ENCODE measurements at places on chromosomes 2 and 18.

GRCh38 chr2:153474407-153474806 lies 4.2 kb downstream of the RPRM start:
- no peak for DNase-seq

DNA sequence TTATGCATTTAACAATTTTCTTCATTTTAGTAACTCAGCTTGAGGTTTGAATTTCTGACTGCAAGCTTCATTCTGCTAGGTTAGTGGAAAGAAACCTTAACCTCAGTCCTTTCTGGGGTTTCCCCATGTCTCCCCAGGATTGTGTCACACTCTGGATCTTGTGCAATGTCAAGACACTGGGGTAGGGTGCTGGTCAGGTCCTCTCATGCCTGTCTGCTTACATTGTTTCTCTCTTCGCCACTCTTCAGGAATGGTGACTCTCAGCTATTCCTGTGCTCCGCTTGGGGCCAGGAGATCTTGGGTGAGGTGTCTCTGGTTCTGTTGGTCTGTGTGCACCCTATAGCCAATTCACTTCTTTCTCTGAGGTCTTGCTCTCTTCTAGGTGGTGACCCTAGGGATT lies 23.9 kb downstream of the CTLA4 start:
- no peak for DNase-seq

GRCh38 chr2:11342551-11343367 lies 1.7 kb downstream of the ROCK2 start:
- DNase-seq = no peak

GRCh38 chr2:96106991-96107707 lies 9.2 kb downstream of the ADRA2B start:
- DNase-seq = no peak

DNA sequence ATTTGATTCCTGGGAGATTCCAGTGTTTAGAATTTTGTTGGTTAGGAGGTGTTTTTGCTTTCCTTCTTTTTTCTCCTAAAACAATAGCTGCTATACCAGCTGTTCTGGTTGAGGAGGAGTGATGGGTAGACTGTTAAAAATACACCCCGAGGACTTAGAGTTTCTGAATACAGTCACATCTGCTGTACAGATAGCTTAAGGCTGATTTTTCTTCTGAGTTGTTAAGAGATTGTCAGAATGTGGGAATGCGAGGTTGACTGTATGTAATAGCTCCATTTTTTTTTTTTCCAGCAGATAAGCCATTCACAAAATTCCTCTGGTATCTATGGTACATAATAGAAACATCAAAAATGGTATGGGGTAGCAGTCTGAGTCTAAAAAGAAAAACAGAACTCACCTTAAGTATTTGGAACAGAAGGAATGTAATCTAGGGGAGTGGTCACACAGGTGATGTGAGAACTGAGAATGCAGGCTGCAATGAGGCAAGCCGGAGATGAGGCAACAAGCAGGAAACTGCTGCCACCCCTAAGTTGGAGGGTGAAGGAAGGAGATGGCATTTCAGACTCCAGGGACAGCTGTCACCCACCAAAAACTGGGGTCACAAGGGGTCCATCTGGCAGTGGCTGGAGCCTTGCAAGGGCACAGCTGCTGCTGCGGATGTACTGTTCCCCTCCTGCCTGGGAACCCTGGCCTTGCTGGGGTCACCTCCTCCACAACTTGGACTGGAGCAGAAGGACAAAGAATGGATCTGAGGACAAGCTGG lies 2.4 kb downstream of the DGKD start:
- no peak for DNase-seq

GRCh38 chr2:235218486-235218907 lies 266.7 kb downstream of the SH3BP4 start:
- DNase-seq = no peak

- no peak for DNase-seq
Measured at GRCh38 chr2:40268566-40268965, 183.3 kb downstream of the SLC8A1 start.

GRCh38 chr2:143347271-143347695 lies 218.1 kb downstream of the ARHGAP15 start:
- DNase-seq = no peak

- DNase-seq = no peak
Measured at GRCh38 chr2:223759569-223760430, 77.6 kb downstream of the AP1S3 start.

GRCh38 chr2:75068546-75068945 lies 110.1 kb downstream of the POLE4 start:
- DNase-seq = no peak

- no peak for DNase-seq
Measured at GRCh38 chr2:120659275-120659977, 76.2 kb upstream of the GLI2 start.

DNA sequence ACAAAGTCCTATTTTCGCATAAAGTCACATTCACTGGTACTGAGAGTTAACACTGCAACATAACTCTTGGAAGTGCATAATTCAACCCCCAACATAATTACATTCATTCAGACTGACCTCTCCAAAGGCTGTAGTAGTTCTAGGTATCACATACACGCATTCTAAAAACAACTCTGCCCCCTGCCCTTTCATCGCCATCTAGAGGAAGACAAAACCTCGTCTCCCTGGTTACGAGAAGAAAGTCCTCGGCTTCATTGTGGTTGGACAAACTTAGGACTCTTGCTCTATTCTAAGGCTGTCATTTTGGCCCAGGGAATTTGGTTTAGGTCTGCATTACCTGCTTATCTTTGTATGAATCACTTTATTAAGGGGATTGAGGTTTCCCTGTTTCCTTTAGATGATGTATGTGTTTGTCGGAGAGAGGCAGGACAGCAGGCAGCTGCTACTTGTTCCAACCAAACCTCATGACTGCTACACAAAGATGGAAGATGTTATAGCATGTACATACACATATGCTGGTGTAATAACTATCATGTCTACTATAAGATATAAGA lies 215.4 kb upstream of the NRXN1 start:
- no peak for DNase-seq

GRCh38 chr2:199303728-199304177 lies 154.0 kb downstream of the SATB2 start:
- DNase-seq = no peak

- DNase-seq = no peak
Measured at GRCh38 chr18:44941516-44941915, 260.8 kb downstream of the SETBP1 start.

GRCh38 chr2:1265454-1265853 lies 147.8 kb upstream of the TPO start:
- no peak for DNase-seq

GRCh38 chr2:105834931-105835330 lies 90.2 kb downstream of the NCK2 start:
- no peak for DNase-seq

- no peak for DNase-seq
Measured at GRCh38 chr2:197054437-197054836, 127.9 kb upstream of the PGAP1 start.

GRCh38 chr2:62415518-62415917 lies 90.5 kb downstream of the TMEM17 start:
- no peak for DNase-seq

- DNase-seq = no peak
Measured at GRCh38 chr18:56321470-56321869, 316.9 kb downstream of the TXNL1 start.

- DNase-seq = no peak
Measured at GRCh38 chr2:113894156-113894743, 4.4 kb downstream of the ACTR3 start.

DNA sequence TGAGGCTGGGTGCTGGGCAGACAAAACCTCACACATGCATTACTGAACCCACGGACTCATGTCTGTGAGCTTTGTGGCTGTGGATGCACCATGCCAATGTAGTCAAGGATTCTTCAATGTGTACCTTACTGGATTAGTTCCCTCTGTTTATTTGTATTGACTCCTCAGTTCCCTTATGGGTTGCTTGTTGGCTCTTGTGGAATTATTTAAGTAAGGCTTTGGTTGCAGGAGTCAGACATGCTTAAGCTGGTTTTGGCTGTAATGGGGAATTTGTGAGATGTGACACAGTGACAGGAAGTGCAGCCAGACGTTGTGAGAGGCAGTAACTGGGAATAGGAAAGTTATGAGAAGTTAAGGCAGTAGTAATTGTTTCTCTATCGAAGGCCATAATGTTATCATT lies 13.6 kb upstream of the IL1RN start:
- no peak for DNase-seq

- no peak for DNase-seq
Measured at GRCh38 chr2:45728458-45728942, 77.0 kb downstream of the PRKCE start.

- no peak for DNase-seq
Measured at GRCh38 chr2:152097290-152097800, 1.5 kb downstream of the CACNB4 start.

GRCh38 chr2:172114579-172114978 lies 11.9 kb upstream of the DLX2 start:
- DNase-seq = no peak

DNA sequence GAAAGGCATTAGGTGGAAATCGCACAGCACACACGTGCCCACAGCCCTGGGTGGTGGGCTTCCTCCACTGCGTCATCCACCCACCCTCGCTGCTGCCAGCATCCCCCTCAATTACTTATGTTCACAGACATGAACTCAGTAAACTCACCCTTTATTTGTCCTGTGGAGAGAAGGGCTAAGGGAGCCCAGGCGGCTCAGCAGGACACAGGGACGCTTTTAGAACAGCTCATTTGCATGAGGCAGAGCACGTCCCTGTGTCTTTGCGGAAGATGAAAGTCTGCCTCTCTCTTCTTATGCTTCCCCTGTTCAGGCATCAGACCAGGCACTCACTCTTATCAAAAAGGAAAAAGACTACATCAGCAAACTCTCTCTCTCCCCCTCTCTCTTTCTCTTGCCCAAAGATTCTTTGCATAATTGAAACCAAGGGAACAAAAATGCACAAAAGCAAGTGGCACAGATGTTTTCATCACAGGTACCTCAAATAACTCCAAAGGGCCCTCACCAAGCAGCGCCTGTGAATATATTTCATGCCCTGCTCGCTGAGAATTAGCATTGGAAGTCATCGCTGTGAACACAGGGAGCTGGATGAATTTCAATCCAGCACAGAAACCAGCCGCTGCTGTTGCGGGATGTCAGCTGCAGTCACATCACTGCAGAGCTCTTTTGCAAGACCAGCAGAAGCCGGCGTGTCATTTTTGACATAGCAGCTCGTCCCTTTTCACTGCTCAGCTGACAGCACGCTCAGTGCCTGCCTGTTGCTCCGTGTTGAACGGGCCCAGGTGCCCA lies 376.3 kb upstream of the MYT1L start:
- no peak for DNase-seq

DNA sequence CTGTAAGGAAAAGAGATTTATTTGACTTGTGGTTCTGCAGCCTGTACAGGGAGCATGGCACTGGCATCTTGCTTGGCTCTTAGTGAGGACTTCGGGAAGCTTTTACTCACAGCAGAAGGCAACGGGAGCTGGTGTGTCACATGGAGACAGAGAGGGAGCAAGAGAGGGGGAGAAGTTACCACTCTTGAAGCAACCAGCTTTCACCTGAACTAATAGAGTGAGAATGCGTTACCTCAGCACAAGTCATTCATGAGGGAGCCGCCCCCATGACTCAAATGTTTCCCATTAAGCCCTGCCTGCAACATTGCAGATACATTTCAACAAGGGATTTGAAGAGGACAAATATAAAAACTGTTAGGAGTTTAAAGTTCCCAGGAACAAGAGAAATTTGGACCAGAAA lies 190.0 kb downstream of the CYRIA start:
- DNase-seq = no peak

- no peak for DNase-seq
Measured at GRCh38 chr2:188588235-188588634, 296.6 kb downstream of the GULP1 start.

- no peak for DNase-seq
Measured at GRCh38 chr18:32257084-32257785, 67.4 kb downstream of the MEP1B start.

DNA sequence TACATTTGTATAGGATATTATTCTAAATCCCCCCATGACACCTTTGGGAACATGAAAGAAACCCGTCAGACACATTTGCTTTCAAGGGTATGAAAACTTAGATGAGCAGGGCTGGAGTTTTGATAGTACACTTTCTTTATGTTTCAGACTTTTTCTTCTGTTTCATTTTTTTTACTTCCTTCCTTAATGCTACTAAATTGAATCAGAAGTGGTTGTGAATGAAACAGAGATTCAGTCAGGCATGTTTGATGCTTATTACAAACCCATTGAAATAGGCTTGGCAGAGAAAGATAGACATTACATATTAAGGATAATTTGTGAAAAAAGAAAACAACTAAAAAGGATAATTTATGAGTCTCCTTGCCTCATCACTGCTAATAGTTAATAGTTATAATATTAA lies 26.8 kb downstream of the SLC30A6 start:
- no peak for DNase-seq

GRCh38 chr18:73646772-73647171 lies 500.9 kb downstream of the FBXO15 start:
- DNase-seq = no peak

GRCh38 chr2:127415593-127416505 lies 2.4 kb upstream of the PROC start:
- DNase-seq = peak; percentile 54

GRCh38 chr2:171260471-171261424 lies 100.1 kb upstream of the TLK1 start:
- no peak for DNase-seq

DNA sequence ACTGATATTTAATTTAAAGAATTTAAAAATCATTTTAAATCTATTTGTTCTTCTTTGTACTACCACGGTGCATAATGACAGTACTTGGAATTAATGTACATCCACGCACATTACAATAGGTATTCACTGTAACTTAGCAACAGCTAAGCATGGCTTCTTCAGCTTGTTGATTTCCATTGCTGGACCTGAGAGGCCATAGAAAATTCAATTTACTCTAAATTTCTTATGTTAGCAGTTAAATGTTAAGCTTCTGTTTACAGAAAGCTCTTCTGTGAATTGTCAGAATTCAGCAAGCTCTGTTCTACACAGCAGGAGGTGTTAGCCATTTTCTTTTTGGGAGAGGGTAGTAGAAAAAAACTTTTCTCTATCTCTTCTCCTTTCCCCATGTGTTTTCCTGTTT lies 1149.3 kb upstream of the CDH2 start:
- no peak for DNase-seq

GRCh38 chr18:70289351-70290312 lies 787 bp downstream of the SOCS6 start:
- DNase-seq = no peak

GRCh38 chr2:60234274-60234986 lies 319.0 kb downstream of the BCL11A start:
- no peak for DNase-seq

GRCh38 chr2:233358335-233358734 lies 4.0 kb downstream of the DGKD start:
- DNase-seq = no peak

- DNase-seq = no peak
Measured at GRCh38 chr2:148876595-148877402, 1.8 kb downstream of the KIF5C start.

- DNase-seq = no peak
Measured at GRCh38 chr2:189601043-189601442, 20.5 kb upstream of the SLC40A1 start.

DNA sequence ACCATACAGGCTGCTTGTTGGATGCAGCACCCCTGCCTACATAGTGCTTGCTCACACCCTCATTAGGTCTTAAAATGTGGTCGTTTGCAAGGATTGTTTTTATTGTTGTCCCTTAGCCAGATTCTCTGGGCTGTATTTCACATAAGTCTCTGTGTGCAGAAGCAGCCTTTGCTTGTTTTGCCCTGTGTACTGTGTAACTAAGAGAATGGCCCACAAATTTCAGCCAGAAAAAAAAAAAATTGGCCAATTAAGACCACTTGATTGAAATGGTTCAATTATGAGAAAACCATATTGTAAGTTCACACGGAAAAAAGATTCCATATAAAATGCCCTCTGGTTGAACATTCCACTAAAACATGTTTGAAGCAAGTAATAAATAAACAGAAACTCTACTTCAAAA lies 377.1 kb upstream of the SOX11 start:
- no peak for DNase-seq

- DNase-seq = no peak
Measured at GRCh38 chr2:1942146-1942545, 197.8 kb upstream of the PXDN start.

Measured in stimulated activated CD8-positive, alpha-beta memory T cell treated with anti-CD3 and anti-CD28 coated beads, Interleukin-7, amount 100 ng/mL, for 1 hour (primary cell).